ENCODE measurements at places on chromosomes 7 and 10. TPM values are rescaled to one million over a fixed set of nuclear protein-coding genes. Genes with fewer than 3 reads are reported as not detected.
A peak's percentile ranks its signal among the peaks of the same experiment; 100 is the strongest.

DNA sequence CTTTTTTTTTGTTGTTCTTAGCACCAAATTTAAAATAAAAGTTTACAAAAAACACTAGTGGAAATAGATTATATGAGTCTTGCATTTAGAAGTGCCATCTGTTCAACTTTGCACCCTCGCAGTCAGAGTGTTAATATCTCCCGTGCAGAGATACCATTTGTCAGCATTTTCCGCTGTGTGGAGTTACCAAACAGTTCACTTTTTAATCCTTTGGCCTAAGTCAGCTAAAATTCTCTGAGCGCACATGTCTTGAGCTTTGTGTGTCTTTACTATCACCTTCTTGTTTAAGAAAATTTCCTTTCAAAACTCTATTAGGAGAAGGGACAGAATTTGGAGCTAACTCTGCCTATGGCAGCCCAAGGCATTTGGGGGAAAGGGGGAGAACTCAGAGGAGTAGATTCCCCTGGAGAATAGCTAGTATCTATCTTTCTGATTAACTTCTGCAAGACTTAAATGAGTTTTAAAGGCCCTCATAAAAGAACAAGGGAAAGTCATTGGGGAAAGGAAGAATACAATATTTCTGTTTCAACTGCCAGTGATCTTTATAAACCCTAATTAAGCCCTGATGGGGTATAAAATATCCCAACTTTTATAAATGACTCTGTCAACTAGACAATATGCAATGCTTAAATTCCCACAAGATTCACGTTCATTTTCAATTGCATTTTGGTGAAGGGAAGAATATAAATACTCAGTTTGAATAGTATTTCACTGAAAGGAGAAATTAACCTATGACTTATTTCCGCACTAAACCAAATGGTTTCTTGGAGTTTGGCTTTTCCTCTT, 114.9 kb upstream of the RAB11FIP2 start:
- DNase-seq = no peak

Gene SBDS
- total RNA-seq = 199 TPM

DNA sequence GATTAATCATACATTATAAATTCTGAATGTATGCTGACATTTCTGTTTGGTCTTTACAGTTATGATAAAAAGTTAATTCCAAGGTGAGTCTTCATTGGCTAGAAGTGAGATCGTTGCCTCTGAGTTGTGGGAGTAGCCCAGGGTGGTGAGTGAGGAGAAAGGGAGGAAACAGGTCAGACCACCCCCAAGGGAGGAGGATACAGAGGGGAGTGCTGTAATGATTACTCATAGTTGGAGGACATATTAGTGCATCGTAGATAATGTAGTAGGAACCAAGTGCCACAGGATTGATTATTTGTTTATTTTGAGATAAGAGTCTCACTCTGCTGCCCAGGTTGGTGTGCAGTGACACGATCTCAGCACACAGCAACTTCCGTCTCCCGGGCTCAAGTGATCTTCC, 672.2 kb downstream of the INHBA start:
- no peak for DNase-seq

Gene TAS2R4
- total RNA-seq = 0.83 TPM

DNA sequence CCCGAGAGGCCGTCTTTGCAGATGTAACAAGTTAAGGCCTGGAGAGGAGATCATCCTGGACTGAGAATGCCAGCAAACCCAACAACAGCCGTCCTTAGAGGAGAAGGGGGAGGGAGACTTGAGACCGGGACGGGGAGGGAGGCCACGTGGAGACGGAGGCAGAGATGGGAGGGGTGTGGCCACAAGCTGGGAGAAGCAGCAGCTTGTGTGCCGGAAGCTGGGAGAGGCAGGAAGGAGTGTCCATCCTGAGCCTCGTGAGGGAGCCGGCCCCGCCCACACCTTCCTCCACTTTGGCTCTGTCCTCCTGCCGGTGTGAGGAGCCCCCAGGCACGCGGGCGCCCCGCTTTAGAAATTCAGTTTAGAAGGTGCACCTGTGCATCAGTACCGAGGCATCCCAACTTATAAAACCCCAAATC, 95.7 kb downstream of the DNAJB6 start:
- no peak for DNase-seq

DNA sequence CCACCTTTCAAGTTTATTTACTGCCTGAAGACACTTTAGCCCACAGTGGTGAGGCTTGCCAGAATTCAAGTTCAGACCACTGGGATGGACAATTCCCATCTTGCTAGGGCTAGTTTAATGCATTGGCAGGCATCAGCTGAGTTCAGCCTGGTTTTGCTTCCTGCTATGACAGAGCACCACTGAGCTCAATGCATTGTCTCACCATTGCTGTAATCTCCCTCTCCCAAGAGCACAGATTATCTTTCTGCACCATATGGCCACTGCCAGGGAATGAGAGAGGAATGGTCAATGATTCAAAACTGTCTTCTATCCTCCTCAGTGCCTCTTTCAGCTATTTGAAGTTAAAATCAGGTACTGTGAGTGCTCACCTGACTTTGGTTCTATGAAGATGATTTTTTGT, 160.8 kb downstream of the XPNPEP1 start:
- DNase-seq = no peak

GRCh38 chr7:100369105-100369504, 4.2 kb upstream of the PILRA start:
- peak; percentile 56 for DNase-seq

DNA sequence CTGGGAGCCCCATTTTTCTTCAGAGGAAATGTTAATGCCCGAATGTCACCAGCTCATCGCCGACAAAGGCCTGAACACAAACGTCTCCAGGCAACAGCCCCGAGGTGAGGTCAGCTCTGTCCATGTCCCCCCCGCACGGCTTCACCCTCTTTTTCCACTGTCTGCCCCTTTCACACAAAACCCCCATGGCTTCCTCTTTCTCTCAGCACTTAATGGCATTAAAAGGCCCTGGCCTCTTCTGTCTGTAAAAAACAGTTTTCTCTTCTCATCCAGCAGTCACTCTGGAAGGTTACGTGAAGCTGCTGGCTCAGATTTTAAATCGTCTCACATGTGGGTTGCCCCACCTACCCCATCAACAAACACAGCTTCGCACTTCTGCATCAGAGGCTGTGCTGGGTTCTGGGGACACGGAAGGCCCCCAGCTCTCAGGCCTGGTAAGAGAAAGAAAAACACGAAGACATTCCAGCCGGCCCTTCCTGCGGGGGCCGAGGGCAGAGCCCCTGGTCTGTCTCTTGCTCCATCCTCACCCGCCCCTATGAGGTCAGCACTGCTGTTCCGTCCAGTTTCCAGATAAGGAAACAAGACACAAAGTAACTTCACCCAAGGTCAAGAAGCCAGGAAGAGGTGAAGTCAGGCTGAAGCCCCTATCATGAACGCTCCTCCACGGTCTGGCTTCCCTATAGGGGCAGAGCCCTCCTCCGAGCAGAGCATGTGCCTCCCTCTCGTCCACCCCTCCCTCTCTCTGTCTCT, 91.1 kb upstream of the PDGFA start:
- DNase-seq = peak; percentile 47

GRCh38 chr7:156073366-156074052, 261.2 kb upstream of the SHH start:
- no peak for DNase-seq

- DNase-seq = no peak
Measured at GRCh38 chr10:126904516-126904817, 761 bp upstream of the DOCK1 start.

- no peak for DNase-seq
Measured at GRCh38 chr7:10973942-10974911, 555 bp downstream of the PHF14 start.

- DNase-seq = no peak
Measured at GRCh38 chr10:121574519-121575166, 23.6 kb downstream of the FGFR2 start.

Gene DUSP5
- 56.3 TPM for total RNA-seq

Gene AKR1C8
- 7.2 TPM for total RNA-seq

DNA sequence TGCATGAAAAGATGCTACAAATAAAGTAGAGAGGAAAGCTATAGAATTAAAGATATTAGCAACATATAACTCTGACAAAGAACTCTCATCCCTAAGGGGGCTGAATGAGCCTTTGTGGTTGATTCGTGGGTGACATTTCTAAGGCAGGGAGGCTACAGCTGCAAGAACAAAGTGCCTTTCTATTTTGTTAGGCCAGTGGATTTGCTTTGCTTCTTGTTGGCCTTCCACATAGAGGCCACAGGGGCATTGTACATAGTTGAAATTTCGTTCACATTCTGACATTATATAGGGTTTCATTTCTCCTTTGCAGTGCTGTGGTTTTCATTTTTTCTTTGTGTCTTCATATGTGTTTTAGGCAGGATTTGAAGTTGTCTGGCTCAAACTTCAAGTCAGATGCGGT, 819.2 kb upstream of the C7orf33 start:
- DNase-seq = no peak

Gene WDR86
- total RNA-seq = 1.6 TPM

DNA sequence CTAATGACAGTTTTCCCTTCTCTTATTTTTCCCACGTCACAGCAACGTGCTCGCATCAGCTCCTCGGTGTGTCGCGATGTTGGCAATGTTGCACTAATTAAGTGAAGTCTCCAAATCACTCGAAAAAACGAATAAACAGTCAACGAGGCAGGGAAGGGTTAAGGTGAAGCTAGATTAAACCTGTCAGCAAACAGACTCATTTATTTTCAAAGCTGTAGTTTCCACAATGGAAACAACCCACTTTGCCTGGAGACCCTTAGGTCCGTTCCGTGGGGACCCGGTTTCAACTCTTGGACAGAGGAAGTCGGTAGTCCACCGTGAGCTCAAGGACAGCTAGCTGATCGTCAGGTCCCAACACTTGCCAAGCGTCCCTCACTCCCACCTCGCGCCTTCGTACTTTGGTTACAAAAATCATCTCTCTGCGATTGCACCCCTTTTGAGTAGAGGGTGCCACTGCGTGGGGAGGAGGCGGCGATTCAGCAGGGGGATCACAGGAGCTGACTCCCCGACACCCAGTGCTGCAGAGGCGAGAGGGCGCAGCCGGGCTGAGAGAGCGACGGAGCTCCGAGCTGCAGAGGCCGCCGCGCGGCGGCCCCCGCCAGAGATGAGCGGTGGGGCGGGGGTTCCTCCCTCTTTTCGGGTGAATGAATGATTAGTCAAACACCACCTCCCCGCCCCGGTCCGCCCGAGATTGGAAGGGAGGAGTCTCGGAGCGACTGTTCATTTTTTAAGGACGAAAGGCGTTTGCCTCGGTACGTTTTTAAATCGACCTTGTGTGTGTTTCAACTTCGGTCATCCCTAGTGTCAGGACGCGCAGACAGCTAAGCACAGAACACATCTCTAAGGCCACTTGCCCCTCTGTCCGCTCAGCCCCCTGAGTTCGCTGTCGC, 1.3 kb upstream of the BMPER start:
- no peak for DNase-seq

GRCh38 chr7:104891949-104892348, 122.1 kb upstream of the KMT2E start:
- DNase-seq = no peak

Gene TMEM130
- total RNA-seq = not detected

DNA sequence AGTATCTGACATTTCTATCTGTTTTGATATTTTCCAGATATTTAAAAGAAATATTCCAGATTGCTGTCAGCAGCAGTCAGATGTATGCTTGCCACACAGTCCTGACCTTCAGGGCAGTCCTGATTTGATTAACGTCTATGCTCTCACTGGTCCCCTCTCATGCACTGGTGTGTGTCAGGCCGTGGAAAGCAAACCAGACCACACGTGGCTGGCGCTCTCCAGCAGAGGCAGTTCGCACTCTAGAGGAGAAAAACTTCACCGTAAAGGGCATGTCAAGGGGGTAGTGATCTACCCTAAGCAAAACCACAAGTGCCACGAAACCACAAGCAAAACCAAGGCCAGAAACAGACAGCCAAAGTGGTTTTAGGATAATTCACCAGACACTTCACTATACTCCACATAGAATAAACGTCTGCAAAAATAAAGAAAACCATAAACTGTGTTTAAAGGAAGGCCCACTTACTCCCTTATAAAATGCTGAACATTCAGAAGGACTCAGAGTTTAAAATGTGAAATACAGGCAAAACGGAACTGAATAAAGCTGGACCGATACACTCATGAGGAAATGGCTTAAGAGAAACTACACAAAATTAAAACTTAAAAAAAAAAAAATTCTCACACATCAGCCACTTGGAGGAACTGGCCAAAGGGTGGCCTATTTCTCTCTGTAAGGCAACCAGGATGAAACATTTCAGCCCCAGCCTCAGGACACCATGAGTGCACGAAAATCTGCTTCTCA, 26.4 kb downstream of the PARP12 start:
- peak; percentile 21 for DNase-seq

GRCh38 chr10:33521062-33521461, 186.6 kb upstream of the NRP1 start:
- no peak for DNase-seq

DNA sequence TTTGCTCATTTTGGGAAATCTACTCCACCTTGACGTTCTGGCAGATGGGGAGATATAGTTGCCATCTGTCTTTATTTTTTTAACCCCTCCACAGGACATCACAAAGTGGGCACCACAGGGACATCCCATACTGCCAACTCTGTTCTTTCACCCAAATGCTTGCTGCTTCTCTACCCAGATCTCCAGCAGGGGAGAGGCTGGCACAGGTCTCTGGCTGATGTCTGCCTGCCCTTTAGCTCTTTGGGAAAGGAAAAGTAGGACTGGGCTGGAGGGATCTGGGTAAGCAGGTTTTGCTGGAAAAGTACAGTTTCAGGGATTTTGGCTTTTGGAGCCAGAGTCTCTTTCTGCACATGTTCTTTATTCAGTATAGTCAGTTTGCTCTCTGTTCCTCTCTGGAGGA, 156.7 kb downstream of the ANLN start:
- no peak for DNase-seq

- no peak for DNase-seq
Measured at GRCh38 chr10:52071814-52072213, 242.3 kb upstream of the DKK1 start.

GRCh38 chr7:61576-62360, 130.6 kb upstream of the FAM20C start:
- no peak for DNase-seq

- DNase-seq = no peak
Measured at GRCh38 chr10:97411406-97411805, 10.3 kb upstream of the RRP12 start.

Gene MUC3A
- 0.24 TPM for total RNA-seq

Data from natural killer cell (primary cell).